ENCODE measurements at places on chromosomes 13 and 19.

- no peak for DNase-seq
These were observed 19.6 kb downstream of the ARHGAP35 start for GRCh38 chr19:46880431-46880830.

GRCh38 chr19:3699741-3700241 is 477 bp downstream of the PIP5K1C start:
- DNase-seq = no peak

DNA sequence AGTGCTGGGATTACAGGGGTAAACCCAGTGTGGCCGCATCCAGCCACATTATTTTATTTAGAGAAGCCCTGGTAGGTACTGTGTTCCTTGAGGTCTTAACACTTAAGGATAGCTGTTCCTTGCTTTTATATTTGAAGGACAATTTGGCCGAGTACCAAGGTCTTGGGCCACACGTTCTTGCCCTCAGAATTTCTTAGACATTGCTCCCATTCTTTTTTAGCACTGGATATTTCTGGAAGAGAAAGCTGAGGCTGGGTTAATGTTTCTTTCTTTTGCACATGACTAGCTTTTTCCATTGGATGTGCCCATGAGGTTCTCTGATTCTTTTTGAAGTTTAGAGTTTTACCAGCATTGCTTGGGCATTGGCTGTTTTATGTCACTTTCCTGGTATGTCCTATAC is 5.5 kb upstream of the RNF113B start:
- DNase-seq = no peak

- no peak for DNase-seq
These were observed 128.3 kb upstream of the MIR17HG start for GRCh38 chr13:91219201-91219600.

DNA sequence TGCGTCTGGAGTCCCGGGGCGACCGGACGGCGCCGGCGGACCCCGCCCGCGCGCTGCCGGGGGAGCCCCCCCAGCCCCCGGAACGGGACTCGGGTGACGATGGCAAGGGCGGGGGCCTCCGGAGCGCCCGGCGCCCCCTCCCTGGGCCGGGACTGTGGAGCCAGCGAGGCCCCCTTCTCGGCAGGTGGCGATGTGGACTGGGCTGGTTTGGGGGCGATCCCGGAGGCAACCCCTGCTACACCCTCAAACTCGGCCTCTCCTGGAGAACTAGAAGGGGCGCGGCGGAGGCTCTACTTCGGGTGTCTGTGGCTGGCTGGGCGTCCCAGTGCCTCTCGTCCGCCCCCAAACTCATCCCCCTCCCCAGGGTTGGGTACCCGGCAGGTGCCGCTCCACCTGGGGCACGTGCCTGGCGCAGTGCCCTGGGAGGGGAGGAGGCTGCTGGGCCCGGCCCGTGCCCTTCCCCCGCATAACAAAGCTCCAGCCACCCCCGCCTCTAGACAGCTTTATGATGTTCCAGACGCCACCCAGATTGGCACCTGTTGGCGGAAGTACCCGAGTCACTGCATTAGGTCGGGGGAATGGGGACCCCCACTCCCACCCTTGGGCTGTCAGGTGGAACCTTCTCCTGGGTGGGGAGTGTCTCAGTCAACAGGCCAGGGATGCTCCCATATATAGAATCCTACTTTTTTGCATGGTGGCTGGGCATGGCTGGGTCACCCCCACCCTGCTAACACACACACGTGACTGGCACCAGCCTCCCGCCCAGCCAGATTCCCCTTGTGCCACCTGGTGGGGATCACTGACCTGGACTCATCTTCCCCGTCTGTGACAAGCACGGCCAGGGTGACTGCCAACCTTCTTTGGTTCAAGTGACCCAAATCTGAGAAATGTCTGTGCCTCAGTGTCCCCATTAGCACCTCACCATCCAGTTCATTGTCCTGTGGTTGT is 722 bp downstream of the PKN1 start:
- no peak for DNase-seq

- DNase-seq = peak; percentile 42
These were observed 2.7 kb upstream of the SNAPC2 start for GRCh38 chr19:7917267-7918061.

GRCh38 chr19:33580026-33580644 is 41.6 kb upstream of the CHST8 start:
- DNase-seq = no peak

DNA sequence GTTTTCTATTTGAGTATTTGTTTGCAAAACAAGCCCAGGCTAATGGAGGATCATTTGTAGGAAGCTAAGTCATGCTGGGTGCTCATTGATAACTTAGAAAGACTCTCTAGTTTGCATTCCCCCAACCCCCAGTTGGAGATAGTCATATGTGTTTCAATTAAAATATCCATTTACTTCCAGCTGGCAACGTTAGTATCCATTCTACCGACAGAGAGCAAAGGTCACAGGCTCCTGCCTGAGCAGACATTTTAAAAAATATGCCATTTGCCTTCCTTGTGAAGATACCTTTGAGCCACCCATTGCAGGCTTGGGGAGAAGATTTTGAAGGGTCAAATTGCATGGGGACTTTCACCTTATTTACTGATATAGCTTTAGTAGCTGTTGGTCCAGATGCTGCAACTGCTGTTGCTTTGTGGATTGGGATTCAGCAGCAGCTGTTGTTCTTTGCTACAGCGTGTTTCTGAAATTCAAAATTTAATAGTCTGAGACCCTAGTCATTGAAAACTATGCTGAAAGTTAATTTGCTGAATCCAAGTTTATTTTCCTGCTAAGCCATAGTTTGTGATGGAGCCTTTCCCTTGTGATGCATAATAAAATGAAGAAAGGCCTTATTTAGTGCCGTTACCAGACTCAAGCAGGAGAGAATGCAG is 335.1 kb downstream of the GPC6 start:
- DNase-seq = no peak

DNA sequence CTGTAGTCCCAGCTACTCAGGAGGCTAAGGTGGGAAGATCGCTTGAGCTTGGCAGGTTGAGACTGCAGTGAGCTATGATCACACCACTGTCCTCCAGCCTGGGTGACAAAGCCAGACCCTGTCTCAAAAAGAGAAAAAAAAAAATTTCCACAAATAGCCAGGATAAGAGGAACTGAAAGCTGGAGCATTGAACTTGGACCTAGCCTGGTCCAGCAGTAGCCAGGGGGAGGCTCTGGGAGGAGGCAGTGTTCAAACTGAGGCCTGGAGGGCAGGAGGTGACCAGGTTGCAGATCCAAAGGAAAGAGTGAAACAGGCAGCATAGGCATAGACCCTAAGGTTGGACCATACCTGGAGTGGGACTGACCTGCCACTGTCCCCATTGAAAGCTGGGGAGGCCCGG is 26.9 kb upstream of the PIK3R2 start:
- no peak for DNase-seq

DNA sequence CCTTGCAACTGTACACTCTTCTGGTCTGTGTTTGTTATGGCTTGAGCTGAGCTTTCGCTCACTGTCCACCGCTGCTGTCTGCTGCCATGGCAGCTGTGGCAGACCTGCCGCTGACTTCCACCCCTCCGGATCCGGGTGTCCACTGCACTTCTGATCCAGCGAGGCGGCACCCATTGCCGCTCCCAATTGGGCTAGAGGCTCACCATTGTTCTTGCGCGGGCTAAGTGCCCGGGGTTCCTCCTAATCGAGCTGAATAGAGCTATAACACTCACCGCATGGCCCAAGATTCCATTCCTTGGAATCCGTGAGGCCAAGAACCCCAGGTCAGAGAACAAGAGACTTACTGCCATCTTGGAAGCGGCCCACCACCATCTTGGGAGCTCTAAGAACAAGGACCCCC is 2.2 kb upstream of the PSMC4 start:
- DNase-seq = no peak

DNA sequence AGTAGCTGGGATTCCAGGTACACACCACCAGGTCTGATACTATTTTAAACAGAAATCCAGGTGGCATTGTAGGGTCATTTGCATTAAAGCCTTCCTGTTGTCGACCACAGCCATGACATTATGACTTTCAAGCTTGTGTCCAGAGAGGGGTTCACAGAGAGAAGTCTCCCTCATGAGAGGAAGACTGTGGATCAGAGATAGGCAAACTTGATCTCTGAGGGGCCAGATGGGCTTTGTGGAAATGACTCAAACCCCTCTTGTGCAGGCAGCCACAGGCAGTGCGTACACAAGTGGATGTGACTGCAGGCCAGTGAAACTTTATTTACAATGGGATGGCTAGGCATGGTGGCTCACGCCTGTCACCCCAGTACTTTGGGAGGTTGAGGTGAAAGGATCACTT is 27.8 kb upstream of the F2RL3 start:
- DNase-seq = no peak

DNA sequence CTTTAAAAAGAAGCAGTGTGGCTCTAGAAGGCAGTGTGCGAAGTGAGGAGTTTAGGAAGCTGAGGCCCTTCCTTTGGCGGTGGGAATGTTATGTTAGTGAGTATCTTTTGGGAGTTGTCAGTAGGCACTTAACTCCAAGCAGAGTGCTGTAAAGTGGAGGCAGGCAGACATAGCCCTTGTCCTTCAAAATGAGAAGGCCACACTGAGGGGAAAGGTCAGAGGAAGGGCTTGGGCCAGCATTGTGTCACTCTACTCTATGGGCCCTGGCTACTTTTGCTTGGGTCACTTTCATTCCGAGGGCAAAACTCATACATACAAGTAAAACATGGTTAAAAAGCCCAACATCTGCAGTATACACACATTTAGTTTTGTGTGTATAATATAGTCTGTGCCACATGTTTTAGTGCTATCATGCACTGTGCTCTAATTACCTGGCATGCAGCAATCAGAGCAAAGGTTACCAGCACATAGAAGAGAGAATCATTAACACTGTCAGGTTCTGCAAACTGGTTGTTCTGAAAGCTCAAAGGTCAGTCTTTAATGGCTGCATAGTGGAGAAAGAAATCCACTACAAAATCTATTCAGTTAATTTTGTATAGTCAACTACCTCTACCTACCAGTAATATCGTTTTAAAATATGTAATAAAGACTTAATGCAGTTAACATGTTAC is 64.4 kb downstream of the WASF3 start:
- no peak for DNase-seq

- DNase-seq = no peak
These were observed 11.2 kb downstream of the FBN3 start for GRCh38 chr19:8138201-8138600.

GRCh38 chr19:28457620-28458019 is 755.3 kb downstream of the UQCRFS1 start:
- DNase-seq = no peak

DNA sequence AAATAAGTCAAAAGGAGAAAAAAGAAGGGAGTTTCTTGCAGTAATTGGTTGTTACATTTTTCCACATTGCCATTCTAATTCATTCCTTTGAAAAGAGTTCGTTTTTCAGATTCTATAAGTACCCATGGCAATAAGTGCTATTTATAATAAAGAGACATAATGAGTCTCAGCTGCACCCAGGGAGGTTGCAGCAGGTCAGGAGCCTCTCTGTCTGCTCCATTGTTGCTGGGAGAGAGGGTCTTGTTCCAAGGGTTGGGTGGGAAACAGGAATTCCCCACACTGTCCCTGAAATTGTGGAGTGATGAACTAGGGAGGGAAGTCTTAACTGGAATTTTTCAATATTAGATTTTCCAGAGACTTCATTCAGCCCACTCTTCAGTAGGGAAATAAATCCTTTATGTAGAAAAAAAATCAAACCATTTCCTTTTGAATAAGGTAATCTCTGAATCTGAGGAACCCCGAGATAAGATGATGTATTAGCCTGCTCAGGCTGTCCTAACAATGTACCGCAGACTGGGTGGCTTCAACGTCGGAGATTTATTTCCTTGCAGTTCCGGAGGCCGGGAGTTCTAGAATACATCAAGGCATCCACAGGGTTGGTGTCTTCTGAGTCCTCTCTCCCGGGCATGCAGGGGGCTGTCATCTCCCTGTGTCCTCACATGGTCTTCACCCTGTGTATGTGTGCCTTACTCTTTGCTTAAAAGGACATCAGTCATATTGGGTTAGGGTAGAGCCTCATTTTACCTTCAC is 342.7 kb upstream of the TMTC4 start:
- DNase-seq = no peak

GRCh38 chr13:22596171-22596863 is 584.5 kb upstream of the SGCG start:
- DNase-seq = no peak

GRCh38 chr19:33482476-33482875 is 39.1 kb downstream of the PEPD start:
- DNase-seq = no peak

GRCh38 chr19:35297515-35297848 is 5.5 kb downstream of the MAG start:
- DNase-seq = no peak

GRCh38 chr19:42594617-42595489 is at the start of gene CEACAM8:
CEACAM8 (minus strand) TSS chr19:42594924; CDS start chr19:42594828, 96 bp downstream.
- no peak for DNase-seq

DNA sequence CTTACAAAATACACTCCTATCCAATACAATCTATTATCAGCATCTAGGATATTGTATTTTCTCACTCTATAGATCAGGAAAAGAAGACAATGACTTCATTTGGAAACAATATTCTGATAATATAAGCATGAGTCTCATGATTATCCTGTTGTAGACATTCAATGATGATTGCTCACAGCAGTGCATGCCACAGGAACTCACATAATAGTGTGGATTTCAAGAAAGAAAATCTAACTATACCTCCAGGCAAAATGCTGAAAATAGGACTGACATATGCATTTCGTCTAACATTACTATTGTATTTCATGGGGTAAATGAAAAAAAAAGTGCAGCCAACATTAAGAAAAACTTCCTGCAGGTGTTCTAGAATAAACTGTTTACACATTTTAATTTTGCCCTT is 122.6 kb downstream of the POSTN start:
- no peak for DNase-seq

- peak; percentile 55 for DNase-seq
These were observed 4.4 kb upstream of the TBC1D4 start for GRCh38 chr13:75486146-75487062.

- no peak for DNase-seq
These were observed 29.8 kb upstream of the KATNAL1 start for GRCh38 chr13:30337061-30337610.

DNA sequence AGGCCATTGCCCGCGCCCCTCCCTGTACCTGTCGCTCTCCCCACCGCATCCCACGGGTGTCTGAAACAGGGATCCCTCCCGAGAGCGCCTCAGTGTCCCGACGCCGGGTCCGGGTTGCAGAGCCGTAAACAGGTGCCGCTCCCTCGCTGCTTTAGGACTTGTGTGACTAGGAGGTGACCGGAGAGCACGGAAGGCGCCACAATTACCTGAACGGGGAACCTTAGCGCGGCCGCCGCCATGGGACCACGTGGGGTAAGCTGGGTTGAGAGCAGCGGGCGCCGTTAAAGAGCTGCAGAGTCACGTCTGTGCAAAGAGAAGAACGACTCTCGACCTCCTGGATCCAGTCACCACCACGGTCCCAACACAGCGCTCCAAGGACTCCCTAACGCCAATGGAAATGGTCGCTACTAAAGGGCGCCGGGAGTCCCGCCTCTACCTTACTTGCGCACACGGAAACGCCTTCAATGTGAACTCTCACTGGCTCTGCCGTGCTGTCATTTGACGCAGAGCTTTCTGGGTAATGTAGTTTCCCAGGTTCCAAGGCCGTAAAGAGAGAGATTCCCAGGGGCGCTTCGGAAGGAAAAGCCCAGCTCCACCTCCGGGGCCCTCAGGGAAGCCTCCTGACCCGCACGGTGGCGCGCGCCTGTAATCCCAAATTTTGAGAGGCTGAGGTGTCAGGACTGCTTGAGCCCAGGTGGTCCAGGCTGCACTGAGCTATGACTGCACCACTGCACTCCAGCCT is at the start of gene ZNF552:
Gene ZNF552, minus strand, starts transcription at position 409 of the 742 bp plus-strand sequence. Its CDS starts 170 bp downstream, at position 239.
- DNase-seq = peak; percentile 84

Data from AML-193 (cell line).